ENCODE measurements at places on chromosomes 1 and 21.

DNA sequence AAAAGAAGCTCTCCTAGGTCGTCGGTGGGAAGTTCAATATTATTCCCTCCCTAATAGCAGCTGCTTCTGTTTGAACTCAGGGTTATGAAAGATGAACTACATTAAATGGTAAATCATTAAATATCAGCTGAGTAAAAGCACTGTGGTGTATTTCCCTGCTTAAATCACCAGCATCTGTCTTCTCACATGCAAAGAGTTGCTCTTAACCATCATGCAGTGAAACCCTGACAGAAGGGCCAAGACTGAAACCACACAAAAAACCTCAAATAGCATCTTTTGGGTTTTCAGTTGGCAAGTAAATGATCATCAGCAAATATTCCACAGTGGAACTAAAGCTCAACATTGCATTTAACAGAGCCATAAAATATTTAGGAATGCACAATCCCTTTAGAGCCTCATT lies 380.0 kb upstream of the ADGRL2 start:
- DNase-seq = no peak

DNA sequence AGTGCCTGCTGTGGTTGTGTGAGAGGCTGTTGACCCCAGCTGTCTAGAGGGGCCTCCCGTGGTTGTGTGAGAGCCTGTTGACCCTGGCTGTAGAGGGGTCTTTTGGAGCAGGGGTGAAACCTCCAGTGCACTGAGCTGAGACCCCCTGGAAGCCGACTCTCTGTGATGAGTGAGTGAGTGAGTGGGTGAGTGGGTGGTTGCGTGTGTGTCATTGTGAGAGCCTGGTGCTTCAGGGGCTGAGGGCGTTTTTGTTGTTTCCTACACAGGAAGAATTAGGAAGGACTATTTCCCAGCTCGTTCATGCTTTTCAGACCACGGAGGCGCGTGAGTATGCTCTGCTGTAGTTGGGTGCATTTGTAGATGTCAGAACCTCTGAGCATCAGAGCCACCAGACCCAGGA lies 3.0 kb downstream of the RRP1 start:
- DNase-seq = no peak

GRCh38 chr1:925561-926421 lies 2.1 kb downstream of the SAMD11 start:
- no peak for DNase-seq

DNA sequence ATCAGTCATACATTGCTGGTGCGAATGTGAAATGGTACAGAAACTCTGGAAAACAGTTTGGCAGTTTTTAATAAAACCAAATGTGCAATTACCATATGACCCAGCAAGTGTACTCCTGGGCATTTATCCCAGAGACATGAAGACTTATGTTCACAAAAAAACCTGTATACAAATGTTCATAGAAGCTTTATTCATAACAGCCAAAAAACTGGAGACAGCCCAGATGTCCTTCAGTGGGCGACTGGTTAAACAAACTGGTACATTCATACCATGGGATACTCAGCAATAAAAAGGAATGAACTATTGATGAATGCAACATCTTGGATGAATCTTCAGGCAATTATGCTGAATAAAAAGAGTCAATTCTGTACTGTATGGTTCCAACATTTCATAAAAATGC lies 97.8 kb downstream of the DTL start:
- DNase-seq = no peak

- DNase-seq = no peak
These were observed 10.4 kb downstream of the MGST3 start for GRCh38 chr1:165641231-165641987.

- no peak for DNase-seq
These were observed 772.3 kb upstream of the ADAMTS5 start for GRCh38 chr21:27739187-27739586.

- DNase-seq = no peak
These were observed 10.9 kb upstream of the METTL25B start for GRCh38 chr1:156717351-156717750.

DNA sequence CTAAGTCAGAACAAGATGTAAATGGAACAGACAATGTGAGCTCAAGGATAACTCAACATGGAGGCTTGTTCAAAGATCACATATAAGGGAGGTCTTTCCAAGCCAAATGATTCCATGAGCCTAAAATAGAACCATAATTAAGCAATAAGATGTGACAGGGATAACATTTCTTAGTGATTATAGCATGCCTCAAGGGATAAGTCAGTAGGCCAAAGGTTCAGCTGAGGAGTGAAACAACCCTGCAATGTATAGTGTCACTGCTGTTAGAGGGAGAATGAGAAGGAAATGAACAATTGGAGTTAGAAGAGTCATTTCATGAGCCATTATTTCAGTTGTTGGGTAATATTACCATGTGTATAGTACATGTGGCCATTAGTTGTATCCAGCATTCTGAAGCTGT lies 25.0 kb downstream of the GORAB start:
- DNase-seq = no peak

DNA sequence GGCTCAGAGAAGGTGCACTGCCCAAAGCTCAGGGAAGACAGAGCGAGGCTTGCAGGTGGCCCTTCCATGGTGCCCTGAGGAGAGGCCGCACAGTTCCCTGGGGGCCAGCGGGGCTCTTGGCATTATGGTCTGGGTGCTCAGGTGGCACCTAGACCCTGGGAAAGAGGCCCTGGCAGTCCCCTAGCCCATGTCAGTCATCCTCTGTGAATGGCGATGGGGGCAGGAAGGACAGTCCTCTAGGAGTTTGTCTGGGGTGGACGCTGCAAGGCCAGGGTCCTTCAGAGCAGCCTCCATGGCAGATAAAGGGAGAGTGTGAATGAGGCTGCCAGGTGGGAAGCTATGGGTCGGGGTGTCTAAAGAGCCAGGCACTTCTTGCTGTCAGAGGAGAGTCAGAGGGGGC lies 345.9 kb upstream of the VAMP3 start:
- no peak for DNase-seq

GRCh38 chr1:50329332-50329932 lies 93.8 kb downstream of the DMRTA2 start:
- no peak for DNase-seq

- no peak for DNase-seq
These were observed 29.1 kb upstream of the FMO3 start for GRCh38 chr1:171061425-171062143.

- DNase-seq = no peak
These were observed 363.0 kb downstream of the ZP4 start for GRCh38 chr1:237527761-237528160.

DNA sequence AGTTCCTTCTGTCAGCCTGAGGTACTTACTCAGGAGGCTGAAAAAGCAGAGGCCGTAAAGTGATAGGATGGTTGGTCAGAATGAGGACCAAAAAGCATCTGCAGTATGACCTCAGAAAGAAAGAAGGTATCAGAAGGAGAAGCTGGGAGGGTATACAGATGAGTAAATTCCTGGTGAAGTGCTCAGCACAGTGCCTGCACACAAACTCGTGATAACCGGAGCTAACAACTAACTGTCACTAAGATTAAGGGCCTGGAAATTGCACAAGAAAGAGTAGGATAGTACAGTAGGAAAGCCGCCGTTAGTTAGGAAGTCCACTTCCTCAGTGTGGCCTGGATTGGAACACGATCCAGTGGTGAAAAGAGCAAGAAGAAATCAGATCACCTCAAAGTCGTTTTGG lies 62.6 kb downstream of the VPS26C start:
- DNase-seq = no peak

DNA sequence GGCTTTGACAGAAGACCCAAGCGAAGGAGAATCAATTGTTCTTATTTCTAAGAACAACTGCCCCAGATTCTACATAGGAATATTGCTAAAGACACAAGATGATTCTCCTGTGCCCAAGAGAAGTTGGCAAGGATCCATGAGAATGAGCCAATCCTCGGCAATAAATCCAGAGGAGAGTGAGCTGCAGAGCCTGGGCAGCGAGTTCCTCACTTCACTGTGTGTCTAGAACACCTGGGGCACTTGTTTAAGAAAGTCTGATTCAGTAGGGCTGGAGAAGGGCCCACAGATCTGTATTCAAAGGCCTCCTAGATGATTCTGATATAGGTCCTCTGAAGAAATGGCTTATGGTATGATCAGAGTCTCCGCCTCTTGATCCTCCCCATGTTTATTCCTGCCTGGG lies 31.8 kb downstream of the GADD45A start:
- peak; percentile 81 for DNase-seq

GRCh38 chr1:87400813-87401212 lies 72.1 kb downstream of the LMO4 start:
- DNase-seq = no peak

- DNase-seq = no peak
These were observed 458.2 kb upstream of the DAB1 start for GRCh38 chr1:57882072-57882471.
